ENCODE measurements at places on chromosomes 7 and 10.

GRCh38 chr10:113539789-113540188 is 13.1 kb upstream of the HABP2 start:
- peak; percentile 32 for DNase-seq

- DNase-seq = no peak
These were observed 51.8 kb downstream of the PYROXD2 start for GRCh38 chr10:98363220-98363619.

GRCh38 chr10:123645615-123646014 is 20.5 kb upstream of the GPR26 start:
- no peak for DNase-seq

GRCh38 chr10:93816123-93816747 is 58.5 kb downstream of the LGI1 start:
- peak; percentile 18 for DNase-seq

DNA sequence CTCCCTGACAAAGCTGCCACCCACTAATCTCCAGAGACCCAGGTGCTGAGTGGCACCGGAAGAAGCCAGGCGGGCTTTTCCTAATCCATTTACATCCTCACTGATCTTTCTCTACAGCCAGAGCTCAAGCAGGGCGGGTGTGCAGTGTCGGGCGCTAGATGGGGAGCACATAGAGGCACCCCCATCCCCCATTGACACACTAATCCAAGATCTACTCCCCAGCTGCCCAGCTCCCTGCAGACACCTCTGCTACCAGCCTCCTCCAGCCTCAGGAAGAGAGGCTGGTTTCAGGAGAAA is 22.2 kb downstream of the FRMPD2 start:
- no peak for DNase-seq

GRCh38 chr7:157446322-157446721 is 109.5 kb downstream of the DNAJB6 start:
- no peak for DNase-seq

- no peak for DNase-seq
These were observed 741.8 kb downstream of the SUGCT start for GRCh38 chr7:40876601-40877000.

DNA sequence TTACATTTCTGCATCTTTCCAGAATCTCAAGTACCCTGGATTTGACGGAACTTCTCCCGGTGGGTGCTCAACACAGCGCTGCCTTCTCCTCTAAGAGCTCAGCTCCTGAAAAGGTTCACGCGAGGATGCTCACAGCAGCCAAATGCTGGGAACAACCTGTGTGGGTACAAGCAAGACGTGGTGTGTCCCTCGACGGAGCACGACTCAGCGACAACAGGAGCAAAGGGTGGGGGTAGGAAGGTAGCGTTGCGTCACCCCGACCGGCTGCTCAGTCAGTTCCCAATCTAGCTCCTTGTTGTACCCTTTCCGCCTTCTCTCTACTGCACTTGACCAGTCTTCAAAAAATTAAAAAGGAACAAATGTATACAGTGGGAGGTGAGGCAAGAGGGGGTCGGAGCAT is 117.3 kb downstream of the PTPRN2 start:
- DNase-seq = no peak

DNA sequence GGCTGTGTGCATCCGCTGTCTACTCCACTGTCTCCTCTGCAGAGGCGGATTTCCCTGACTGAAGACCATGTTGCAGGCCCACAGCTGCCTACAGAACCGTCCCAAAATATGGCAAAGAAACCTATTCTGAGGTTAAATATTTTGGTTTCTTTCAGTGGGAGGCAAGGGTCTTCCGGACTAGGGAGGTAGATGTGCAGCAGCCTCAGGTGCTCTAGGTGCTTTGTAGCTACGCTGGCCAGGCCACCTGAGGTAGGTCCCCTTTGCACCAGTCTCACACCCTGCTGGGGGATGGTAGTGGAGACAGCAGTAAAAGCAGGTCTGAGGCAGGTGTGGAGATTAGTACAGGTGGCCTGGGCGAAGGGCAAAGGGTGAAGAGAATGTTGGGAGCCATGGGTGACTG is 8.2 kb upstream of the PILRB start:
- DNase-seq = no peak

GRCh38 chr10:131166486-131166885 is 145.0 kb downstream of the TCERG1L start:
- no peak for DNase-seq

DNA sequence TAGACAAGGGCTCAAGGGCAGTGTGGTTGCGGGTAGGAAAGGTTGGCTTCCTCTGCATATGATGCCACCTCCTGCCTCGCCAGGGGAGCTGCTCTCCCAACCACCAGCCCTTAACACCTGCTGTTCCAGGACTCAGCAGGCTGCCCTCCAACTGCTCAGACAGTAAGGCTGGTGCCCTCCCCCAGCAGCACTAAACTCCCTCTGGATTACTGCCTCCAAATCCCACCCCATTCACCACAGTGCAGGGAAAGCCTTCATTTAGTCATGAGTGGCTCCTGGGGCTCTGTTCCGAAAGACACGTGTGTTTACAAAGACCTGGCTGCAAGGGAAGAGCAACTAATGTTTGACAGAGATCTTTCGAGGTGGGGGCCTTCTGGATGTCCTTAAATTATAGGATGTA is 437.2 kb upstream of the MKI67 start:
- DNase-seq = no peak

DNA sequence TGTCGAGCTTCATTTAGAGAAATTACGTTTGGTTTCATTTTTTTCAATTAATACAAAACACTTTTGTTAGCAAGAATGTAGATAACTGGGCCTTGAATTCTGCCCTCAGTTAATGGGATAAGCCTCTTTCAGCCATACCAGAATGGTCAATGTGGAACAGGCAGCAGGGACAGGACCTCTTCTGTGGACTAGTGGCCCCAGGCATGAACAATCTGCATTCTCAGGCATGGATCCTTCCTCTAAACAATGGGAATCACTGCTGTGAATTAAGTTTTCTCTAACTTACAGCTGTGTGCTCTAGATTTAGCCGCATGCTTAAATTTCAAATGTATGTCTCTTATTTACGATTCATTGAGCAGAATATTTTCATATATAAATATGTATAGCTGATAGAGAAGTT is 237.7 kb upstream of the PRKCQ start:
- DNase-seq = no peak

DNA sequence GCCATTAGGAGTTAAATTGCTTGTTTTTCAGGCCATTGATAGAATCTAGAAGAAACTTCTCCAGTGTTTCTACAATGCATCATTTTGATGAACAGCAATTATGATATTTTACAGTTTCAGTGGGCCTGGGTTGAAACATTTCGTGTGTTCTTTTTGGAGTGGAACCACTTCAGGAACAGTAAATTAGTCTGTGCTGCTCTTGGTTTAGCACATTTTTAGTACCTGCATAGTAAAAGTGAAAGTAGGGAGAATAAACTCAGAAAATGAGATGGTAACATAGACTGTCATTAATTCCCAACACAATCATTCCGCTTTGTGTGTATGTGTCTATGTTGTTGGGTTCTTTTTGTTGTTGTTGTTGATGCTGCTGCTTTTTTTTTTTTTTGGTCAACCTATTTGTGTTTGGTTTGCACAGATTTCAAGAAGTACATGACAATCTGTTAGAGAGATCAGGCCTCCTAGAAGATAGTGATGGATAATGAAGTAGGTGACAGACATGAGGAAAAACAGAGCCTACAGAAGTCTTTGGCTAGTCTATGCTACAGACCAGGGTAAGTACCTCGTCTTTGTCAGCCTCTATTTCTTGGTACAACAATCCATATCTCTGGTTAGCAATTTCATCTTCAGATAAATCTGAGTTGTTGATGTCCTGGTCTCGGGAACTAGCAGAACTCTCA is 154.0 kb upstream of the TARP start:
- no peak for DNase-seq

- DNase-seq = no peak
These were observed 123.2 kb downstream of the HERPUD2 start for GRCh38 chr7:35571611-35572240.

- DNase-seq = no peak
These were observed 16.3 kb downstream of the RBM33 start for GRCh38 chr7:155660758-155661093.

DNA sequence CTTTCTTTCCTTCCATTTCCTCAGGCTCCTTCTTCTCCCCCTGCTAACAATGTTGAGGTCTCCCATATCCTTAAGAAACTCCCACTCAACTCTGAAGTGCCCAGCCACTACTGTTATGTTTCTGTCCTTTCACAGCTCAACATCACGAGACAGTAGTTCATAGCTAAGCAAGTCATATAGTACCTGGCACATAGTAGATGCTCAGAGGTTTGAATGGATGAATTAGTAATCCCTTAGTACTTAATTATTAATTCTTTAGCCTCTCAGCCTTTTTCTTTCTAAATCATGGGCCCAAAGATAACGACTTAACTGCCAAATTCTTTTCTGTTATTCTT is 22.6 kb downstream of the CSGALNACT2 start:
- no peak for DNase-seq

DNA sequence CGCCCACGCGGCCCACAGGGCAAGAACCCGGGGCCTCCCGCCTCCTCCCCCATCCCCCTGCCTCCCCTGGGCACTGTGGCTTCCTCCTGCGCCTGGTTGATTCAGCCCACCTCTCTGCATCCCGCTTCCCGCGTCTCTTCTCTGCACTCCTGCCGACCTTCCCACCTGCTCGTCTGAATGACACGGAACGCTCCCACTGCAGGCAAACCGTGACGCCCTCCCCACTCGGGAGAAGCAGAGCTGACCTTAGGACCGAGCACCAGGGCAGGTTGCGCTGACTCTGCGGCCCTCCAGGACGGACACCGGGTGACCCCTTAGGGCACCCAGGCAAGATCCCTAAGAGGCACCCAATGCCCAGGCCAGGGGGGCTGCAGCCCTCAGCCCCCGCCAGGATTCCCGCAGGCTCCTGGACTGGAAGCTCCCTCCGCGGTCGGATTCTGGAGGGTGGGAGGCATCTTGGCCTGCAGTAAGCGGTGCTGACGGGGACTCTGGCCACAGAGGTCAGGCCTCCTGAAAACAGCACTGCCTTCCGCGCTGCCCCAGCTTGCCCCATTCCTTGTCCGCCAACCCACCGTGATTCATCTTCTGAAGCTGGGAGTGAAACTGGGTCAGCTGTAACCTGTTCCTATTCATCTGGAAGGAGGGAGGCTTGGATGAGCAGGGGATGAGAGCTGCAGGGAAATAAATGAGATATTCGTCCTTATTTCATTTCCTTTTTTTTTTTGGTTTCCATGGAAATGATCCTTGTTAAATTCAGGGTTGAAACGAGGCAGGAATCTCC is 990 bp downstream of the CALML3 start:
- DNase-seq = no peak

DNA sequence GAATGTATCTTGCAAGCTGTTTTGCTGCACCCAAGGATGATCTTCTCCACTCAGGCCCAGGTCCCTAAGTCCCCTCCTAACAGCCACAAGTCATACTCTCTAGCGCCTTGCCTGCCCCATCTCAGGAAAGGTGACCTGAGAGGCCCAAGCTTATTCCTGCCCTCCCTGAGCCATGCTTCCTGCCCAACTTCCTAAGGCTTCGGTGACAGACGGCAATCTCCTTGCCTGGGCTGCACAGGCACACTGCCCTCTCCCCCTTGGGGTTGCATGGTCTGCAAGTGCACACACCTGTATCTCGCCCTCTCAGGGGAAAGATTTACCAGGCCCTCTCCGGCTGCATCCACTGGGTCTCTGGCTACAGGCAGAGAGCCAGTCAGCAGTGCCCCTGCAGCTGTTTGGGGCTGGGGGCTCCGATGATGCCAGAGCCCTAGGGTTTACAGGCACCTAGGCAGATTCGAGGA is 771 bp upstream of the ADIRF start:
- DNase-seq = no peak

- DNase-seq = no peak
These were observed 82.5 kb downstream of the ABLIM1 start for GRCh38 chr10:114575417-114576131.

DNA sequence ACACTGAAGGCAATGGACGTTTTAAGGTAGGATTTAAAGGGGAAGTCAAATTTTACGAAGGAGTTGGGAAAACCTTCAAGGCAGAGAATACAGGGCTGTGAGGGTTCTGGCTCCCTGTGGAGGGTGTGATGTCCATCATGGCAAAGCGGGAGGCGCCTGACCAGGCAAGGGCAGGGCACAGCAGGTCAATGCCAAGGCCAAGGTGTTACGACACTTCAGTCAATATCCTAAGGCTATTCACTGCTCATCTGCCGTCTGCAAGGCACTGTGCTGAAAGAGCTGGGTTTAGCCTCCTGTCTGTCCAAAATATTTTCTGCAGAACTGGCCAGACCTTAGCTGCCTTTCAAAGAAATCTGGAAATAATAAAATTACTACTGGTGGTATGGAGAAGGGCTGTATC is 297.9 kb upstream of the MGMT start:
- no peak for DNase-seq

DNA sequence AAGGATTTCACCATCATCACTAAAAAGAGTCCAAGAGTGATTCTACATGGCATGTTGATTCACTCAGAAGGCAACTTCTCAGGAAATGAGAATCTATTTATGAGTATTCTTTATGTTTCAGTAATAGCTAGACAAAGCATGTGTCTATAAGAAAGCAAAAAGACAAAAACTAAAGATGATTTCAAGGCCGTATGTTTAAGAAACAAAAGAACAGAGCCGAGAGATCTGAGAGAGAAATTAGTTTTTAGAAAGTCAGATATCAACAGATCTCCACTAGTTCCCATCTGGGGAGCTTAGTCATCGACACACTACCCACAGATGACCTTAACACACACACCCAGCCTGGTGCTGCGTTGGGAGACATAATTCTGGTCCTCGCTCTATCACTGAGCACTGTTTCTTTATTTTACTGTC is 21.0 kb downstream of the PIP4K2A start:
- no peak for DNase-seq

DNA sequence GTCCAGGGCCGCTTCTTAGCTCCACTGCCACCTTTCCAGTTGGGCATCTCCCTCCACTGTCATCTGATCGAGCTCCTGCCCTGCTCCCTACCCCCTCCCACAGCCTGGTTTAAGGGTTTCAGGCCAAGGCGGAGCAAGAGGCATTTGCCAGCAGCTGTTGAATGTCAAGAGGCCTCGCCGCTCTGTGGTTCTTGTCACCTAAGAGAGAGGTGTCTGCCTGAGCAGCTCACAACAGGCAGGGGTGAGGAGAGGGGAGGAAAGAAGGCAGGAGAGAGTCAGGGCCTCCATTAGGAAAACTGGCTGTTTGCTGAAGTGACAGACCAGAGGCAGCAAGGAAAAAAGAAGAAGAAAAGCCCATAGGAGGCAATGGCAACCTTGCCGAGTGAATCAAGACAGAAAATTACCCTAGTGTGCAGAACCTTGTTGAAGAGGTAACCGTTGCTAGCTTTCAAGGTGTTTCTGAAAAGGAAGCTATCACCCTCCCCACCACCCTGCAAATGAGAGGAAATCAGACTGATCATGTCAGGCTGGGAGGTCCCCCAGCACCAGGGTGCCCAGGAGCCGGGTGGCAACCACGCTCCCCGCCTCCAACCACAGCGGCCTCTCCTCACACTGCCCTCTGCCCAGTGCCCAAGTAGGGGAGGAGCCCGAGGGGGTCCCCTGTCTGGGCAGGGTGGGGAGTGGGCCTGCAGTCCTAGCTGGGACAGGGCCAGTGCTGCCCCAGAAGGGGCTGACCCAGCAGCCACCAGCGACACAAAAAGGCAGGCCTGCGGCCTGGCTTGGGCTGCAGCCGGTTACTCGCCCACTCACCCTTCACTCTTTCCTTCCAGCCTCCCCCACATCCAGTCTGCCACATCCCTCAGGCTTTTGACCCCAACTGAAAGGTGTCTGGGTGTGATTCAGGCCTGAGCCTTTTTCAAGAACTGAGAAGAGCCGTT is 7.1 kb downstream of the GATA3 start:
- no peak for DNase-seq

GRCh38 chr10:83193026-83193425 is 946.3 kb upstream of the GHITM start:
- DNase-seq = no peak

- DNase-seq = no peak
These were observed 78.2 kb downstream of the MYL10 start for GRCh38 chr7:101550641-101551541.

Data from HuH-7.5 (cell line).